ENCODE measurements at places on chromosomes 1 and 21.
A peak's percentile ranks its signal among the peaks of the same experiment; 100 is the strongest.

DNA sequence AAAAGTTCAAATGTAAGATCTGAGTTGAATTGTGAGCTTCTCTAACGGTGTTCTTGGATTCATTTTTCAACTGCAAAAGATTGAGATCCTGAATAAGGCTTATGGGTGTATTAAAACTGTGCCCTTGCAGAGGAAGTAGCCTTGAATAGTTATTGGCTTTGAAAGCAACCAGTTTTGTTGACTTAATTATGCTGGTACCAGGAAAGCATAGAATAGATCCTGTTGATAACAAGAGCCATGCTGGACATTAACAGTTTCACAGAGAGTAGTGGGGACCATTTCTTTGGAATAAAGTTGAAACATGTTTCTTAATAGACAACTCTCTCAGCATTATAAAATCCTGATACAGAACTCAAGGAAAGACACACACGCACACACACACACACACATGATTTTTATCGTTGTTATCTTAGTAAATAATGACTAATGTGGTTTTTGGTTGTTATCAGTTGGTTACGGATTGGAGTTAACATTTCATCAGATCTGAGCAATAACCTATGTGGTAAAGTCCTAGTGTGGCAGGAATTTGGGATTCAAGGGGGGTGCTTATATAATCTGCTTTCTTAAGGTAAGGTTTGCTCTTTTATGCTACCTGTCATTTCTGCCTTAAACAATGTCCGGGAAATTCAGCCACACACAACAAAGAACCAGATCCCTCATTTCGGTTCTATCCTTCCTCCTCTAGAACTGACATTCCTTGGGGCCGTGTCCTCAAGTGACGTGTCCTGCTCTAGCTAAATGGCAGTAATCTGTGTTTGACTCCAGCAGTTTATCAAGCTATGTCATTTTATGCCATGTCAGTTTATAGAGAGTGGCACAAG is 330.9 kb downstream of the CHRM3 start:
- DNase-seq = no peak

DNA sequence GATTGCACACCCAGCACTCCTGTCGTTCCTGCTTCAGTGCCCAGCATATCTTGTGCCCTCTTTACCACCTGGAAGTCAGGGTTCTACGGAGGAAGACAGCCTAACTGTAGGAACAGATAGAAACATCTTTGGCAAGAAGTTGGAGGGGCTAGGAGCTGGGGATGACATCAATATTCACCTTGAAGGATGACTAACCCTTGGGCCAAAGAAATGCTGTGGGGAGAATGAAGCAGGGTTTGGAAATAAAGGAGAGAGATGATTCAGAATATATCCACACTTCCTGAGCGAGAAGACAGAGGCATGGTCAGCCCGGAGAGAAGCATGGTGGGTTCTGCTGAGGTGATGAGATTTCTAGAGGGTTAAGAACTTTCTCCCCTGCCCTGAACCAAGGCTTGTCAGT is 4.6 kb upstream of the NKAIN1 start:
- DNase-seq = no peak

DNA sequence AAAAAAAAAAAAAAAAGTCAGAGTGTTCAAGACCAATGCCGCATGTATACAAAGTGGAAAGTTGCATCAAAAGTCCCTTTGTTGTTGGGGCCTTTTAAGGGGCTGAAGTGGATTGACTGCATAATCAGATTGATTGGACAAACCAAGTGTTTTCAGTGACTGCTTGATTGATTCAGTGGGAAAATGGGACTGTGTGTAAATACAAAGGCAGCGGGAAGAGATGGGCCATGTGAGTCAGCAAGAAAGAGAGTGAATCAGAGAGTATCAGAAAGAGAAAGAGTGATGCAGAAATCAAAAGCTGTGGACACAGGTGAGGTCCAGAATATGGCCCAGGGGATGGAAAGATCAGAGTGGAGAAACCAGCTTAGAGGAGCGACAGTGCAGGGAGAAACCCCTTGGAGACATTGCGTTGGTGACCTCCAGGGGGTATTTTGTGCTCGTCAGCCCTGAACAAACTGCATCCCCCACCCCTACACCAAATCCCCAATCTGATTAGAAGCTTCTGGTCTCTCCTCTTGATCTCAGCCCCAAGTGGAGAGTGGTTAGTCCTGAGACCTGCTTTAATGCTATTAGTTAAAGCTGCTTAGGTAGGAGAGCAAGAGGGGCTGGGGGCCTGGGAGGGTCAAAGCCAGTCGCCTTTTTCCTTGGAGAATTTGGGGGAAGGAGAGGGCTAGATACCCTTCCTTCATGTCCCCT is 5.1 kb upstream of the ETV3L start:
- DNase-seq = no peak

DNA sequence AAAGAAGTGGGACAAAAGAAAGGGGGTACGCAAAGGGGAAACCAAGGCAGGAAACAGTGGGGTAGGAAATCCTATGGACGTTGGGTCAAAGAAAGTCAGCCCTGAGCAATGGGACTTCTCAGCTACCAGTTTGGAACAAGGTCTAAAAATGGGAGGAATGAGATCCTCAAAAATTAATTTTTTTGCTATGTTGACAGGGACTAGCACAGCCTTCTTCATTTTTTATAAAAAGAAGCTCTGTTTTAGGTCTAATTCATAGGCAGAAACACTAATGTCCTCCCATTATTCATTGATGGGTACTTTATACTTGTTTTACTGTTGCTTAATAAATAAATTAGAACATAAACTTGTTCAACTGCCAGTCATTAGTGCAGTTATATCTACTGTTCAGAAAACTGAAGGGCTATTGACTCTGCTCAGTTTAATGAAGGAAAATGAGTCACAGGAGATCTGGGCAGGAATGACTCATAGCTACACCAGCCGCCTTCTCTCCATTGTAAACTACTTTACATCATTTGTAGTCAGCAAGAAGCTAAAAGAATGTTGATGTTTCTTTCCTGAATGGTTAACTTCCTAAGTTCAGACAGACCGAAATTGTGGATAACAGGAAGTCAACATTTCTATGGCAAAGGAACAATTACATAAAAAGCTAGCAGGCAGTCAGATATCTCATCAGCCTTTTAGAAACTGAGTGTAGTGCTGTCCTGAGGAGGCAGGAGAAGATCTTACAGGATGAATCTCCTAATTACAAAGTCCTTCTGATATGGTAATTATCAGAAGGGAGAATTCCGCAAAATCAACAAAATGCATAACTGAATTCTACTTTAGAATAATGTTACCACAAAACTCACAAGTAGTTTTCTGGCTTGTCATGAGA is 356.4 kb upstream of the PKN2 start:
- peak; percentile 44 for DNase-seq

- DNase-seq = no peak
These were observed 77.4 kb downstream of the RERE start for GRCh38 chr1:8740034-8740449.

- no peak for DNase-seq
These were observed 59.9 kb downstream of the DNM3 start for GRCh38 chr1:171901245-171901644.

- DNase-seq = peak; percentile 46
These were observed 47.0 kb downstream of the SERINC2 start for GRCh38 chr1:31460027-31460426.

GRCh38 chr21:34695434-34695833 is 26.6 kb downstream of the CLIC6 start:
- no peak for DNase-seq

DNA sequence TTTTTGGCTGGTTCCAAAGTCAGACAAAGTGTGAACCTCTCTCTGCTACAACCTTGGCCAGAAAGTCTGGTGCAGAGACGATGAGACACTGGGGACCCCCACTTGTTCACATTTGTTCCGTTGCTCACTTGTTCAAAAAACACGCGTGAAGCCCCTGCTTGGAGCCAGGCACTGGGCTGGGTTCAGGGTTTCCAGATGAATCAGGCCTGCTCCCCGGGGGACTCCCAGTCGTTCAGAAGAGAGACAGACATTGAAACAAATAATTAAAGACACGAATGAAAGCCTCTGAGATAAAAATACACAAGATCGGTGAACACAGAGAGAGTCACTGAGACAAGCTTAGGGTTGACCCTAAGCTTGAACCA is 101.5 kb upstream of the RUNX3 start:
- DNase-seq = no peak

DNA sequence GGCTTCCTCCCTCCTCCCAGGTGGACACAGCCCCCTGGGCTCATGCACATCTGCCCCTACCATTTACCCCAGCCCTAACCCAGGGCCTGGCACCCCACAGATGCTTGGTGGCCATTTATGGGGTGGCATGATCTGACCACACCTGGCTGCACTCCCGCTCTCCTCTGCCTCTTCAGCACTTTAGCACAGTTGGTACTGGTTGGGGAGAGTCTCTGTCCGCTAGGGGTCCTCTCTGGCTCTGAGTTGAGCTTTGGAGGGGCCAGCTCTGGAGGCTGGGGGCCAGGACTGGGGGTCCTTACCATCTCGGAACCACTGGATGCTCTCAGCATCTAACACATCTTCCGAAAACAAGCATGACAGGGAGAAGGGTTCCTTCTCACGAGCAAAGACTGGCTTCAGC is 17.4 kb downstream of the MYOM3 start:
- no peak for DNase-seq

GRCh38 chr1:159014851-159015250 is 5.1 kb downstream of the IFI16 start:
- DNase-seq = no peak

GRCh38 chr1:66768965-66769364 is 16.7 kb downstream of the DYNLT5 start:
- DNase-seq = no peak

DNA sequence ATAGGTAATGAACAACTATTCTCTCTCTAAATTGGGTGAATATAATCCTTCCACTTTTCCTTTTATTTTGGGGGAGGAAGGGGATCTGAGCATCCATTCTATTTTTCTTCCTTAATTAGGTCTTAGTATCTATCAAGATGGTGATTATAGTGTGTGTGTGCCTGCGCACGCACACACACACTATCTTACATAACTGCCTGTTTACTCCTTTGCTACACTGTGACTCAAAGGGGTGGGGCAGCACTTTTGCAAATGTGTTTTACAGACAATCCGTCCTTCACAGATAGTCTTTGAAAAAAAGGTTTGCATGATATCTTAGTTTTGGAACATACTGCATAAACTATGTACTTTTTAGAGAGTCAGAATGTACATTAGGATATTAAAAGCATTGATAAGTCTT is 191.5 kb downstream of the SDCCAG8 start:
- no peak for DNase-seq

DNA sequence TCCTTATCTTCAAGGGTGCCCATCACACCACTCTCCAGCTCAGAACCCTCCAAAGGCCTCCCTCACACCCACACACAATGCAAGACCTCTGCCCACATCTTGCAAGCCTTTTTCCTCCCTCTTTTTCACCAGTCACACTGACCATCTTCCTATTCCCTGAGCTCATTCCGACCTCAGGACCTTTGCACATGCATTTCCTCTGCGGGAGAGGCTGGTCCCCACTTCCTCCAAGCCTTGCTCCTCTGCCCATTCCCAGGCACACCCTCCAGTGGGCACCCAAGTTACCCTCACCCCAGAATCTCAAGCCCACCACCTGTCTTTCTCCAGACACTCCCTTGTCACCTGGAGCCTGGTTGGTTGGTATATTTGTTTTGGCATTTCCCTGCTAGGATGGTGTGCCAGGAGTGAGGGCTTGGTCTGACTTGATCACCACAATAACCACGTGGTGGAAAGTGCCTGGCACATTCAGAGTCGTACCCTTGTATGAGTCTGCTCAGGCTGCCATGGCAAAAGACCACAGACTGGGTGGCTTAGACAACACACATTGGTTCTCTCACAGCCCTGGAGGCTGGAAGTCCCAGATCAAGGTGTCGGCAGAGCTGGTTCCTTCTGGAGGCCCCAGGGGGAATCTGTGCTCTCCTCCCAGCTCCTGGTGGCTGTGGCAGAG is 13.2 kb downstream of the MX2 start:
- DNase-seq = no peak

DNA sequence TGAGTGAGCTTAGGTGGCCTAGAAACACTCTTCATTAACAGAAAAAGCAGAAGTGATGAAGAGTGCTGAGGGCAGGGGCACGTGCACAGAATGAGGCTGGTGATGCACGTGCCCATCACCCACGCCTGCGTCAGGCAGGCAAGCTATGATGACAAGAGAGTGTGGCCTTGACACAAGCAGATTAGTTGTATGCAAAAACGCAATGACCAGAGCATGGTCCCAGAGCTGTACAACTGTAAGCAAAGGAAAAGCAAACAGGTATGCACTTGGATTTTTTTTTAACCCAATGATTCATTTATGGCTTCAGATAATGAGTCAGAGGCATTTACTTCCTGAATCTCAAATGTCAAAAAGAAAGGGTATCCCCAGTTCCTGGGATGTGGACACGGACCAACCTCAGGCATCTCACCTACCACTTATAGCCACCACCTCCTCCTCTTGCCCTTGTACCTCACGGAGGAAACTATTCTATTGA is 9.1 kb upstream of the TMEM61 start:
- DNase-seq = no peak

GRCh38 chr1:116900471-116901365 is 9.0 kb upstream of the PTGFRN start:
- no peak for DNase-seq

DNA sequence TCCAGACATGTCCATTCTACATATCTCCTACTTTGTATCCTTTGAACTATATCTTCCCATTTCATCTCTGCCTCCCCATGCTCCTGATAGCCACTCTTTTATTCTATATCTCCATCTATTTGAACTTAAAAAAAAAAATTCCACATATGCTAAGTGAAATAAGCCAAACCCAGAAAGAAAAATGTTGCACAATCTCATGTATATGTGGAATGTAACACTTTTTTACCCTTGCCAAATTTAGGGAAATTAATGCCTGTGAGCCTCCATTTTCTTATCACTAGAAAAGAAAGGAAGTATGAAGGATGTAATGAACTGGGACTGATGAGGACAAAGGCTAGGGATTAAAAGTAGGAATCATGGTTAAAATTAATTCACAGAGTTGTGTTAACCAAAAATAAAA is 53.5 kb downstream of the RGS13 start:
- DNase-seq = no peak

DNA sequence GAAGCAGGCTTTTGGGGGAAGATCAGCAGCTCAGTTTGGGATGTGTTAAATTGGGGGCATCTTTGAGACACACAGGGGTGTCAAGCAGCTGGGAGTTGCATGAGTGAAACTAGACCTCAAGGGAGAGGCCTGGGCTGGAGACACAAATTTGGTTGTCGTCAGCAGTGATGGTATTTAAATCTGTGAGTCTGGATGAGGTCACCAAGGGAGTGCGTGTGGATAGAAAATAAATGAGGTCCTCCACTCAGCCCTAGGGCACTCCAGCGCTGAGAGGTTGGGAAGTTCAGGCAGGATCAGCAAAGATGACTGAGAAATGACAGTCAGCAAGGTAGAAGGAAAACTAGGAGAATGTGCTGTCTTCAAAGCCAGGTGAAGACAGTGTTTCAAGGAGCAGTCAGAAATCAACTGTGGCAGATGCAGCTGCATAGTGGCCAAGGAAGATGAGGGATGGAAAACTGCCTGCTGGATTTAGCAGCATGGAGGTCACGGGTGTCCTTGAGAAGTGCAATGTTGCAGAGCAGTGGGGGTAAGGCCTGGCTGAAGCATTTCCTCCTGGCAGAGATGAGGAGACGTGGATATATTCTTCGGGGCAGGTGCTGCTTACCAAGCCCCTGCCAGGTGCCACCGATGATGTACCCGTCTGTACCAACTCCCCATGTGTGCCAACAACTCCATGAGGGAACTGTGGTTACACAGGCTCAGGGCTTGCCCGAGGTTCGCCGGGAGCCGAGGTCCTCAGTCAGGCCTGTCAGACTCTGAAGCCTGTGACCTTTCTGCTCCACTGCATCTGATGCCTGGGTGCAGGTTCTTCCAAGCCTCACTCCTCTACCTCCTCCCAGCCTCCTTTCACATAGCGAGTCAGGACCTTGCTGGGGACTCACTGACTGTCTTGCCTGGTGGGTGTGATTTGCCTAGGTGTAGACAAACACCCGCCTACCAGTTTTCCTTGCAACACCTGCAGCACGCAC is 11.3 kb downstream of the MAP7D1 start:
- no peak for DNase-seq

- no peak for DNase-seq
These were observed 6.4 kb downstream of the MAN1C1 start for GRCh38 chr1:25623007-25623406.
